ENCODE measurements at places on chromosomes 11 and 22.

DNA sequence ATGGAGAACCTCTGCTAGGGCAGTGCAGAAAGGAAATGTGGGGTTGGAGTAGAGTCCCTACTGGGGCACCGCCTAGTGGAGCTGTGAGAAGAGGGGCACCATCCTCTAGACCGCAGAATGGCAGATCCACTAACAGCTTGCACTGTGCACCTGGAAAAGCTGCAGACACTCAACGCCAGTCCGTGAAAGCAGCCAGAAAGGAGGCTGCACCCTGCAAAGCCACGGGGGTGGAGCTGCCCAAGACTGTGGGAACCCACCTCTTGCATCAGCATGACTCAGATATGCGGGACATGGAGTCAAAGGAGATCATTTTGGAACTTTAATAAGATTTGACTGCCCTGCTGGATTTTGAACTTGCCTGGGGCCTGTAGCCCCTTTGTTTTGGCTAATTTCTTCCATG lies 8.7 kb downstream of the TSKU start:
- peak; percentile 82 for DNase-seq

- peak; percentile 25 for DNase-seq
Observed at GRCh38 chr11:68977781-68978625, 2.8 kb downstream of the MRGPRD start.

DNA sequence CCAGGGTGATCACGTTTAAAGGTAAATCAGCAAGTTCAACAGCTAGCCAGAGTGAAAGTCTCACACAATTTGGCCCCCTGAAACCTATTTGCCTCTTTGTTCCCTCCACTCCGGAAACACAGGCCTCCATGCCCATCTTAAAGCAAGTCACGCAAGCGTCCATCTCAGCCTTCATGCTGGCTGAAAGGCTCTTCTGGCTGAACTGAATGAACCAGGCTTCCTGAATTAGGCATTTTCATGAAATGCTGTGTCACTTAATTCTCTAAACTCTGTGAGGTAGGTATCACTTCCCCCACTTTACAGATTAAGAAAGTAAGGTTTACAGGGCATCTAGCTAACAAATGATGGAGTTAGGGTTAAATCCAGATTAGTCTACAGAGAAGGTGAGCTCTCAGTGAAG lies 1.4 kb downstream of the SLC25A17 start:
- DNase-seq = no peak

GRCh38 chr11:126163074-126163700 lies 48.3 kb downstream of the RPUSD4 start:
- no peak for DNase-seq

- DNase-seq = no peak
Observed at GRCh38 chr11:110022548-110022947, 70.6 kb upstream of the ZC3H12C start.

GRCh38 chr11:61776561-61777075 lies 15.8 kb downstream of the TMEM258 start:
- no peak for DNase-seq

GRCh38 chr22:44245438-44245837 lies 64.7 kb downstream of the PARVG start:
- DNase-seq = peak; percentile 60

DNA sequence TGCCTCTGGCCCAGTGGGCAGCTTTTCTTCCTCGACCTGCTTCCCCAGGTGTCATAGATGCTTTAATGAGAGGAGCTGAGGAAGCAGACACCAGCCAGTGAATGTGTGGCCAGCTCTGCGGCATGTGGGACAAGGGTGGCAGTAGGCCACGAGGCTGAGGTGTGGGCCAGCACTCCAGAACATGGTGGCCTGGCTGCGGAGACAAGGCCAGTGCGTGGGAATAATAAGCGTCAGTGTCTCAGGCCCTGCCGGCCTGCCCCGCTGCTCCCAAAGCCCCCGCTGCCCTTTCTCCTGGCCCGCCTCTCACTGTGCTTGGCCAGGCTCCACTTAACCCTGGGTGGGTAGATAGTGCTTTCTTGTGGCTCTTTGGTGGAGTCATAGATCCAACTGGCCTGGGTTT lies 2.1 kb downstream of the MAPK8IP1 start:
- no peak for DNase-seq

- no peak for DNase-seq
Observed at GRCh38 chr11:110786226-110786902, 74.1 kb upstream of the ARHGAP20 start.

- no peak for DNase-seq
Observed at GRCh38 chr22:32606181-32606580, 131.6 kb downstream of the FBXO7 start.

- no peak for DNase-seq
Observed at GRCh38 chr11:110428040-110428439, 1.7 kb upstream of the FDX1 start.

DNA sequence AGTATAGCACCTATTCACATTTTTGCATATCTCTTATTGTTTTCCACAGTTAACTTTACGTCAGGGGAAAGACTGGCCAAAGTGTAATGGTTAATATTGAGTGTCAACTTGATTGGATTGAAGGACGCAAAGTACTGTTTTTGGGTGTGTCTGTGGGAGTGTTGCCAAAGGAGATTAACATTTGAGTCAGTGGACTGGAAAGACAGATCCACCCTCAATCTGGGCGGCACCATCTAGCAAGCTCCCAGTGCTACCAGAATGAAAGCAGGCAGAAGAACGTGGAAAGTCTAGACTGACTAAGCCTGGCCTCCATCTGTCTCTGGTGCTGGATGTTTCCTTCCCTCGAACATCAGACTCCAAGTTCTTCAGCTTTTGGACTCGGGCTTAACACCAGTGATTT lies 1900.7 kb upstream of the RAG2 start:
- DNase-seq = no peak

DNA sequence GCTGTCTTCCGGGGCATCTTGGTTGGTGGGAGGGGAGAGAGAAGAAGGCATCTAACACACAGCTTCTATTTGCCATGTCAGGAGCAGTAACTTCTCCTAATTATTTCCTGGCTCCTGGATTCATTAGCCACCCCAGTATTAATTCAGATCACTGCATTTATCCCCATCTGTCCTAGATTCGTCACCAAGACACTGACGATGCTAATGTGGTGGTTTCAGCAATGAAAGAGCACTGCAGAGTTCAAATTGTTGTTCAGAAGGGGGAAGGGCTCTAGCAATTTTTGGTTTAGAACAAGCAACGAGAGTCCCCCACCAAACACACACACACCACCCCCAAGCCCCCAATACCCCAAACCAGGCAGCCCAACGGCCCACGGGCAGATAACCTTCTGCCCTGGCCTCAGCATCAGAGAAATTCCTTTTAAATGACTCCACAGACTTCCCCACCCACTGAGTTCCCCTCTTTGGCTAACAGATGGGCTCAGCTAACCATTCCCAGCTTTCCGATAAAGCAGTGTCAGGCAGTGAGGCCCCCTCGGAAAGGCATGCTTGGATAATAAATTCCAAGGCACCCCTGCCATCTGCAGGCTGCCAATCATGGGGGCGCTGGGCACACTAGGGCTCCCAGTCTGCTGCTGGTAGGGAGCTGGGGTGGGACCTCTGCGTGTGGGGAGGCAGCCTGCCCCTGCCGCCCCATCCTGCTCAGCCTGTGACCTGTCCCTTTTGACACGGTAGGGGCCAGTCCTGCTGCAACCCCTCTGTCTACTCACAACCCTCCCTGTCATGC lies 453.5 kb downstream of the MIAT start:
- no peak for DNase-seq

DNA sequence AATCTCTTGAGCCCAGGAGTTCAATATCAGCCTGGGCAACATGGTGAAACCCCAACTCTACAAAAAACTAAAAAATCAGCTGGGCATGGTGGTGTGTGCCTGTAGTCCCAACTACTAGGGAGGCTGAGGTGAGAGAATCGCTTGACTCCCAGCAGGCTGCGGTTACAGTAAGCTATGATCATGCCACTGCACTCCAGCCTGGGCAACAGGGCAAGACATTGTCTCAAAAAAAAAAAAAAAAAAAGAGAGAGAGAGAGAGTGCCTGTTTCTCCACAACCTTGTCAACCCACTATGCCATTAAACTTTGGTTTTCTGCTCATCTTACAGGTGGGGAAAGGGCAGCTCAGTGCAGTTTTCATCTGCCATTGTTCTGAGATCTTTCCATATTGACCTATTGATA lies 5.1 kb downstream of the FOLR3 start:
- DNase-seq = no peak

- peak; percentile 86 for DNase-seq
Observed at GRCh38 chr22:20437613-20438426, at the start of gene SCARF2. Gene SCARF2 (minus strand): TSS chr22:20437825. CDS start chr22:20437754, 71 bp downstream.

GRCh38 chr11:8095806-8096522 lies 15.0 kb downstream of the TUB start:
- no peak for DNase-seq

DNA sequence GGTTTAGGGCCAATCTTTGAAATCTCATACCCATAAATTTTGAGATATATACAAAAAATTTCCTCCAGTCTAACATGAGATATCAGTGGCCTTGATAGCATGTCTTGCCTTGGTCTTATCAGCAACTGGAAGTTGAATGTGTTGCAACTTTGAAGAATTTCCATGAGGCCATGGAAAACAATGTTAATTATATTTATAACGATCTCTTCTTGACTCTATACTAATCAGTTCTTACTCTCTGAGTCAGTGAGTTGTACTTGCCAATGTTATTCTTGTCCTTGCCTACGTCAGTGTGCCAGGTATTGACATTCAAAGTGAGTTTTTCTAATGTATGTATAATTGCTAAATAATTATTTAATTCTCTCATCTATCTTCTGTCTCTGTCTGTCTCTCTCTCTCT lies 535.1 kb downstream of the KCNA4 start:
- DNase-seq = no peak

GRCh38 chr11:117600234-117600783 lies 196.7 kb downstream of the DSCAML1 start:
- no peak for DNase-seq

DNA sequence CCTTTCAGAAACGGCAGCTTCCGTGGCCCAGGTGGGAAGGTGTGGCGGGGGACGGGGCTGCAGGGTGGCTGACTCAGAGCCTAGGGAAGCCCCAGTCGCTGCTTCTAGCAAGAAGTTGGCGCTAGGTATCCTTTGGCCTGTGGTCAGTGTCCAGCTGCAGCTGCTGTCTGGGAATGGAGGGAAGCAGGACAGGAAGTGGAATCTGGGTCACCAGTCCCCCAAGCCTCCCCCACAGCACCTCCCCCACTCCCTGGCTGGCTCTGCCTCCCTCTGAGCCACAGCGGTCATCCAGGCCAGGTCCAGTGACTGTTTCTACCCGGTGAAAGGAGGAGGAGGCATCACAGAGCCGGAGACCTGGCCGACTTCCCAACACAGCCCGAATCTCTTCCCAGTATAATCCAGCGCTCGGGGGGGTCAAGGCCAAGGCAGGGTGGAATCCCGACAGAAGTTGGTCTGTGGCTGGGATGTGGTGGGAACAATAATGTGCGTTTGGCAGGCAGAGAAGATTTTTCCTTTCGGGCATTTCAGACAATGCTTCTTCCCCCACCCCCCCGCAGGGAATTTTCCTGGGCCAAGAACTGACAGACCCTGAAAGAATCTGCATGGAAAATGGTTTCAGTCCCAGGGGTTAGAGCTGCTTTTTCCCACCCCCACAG lies 45.1 kb downstream of the C11orf96 start:
- peak; percentile 98 for DNase-seq

- DNase-seq = peak; percentile 82
Observed at GRCh38 chr11:19903620-19904069, 191.0 kb downstream of the NAV2 start.

All from posterior vena cava (tissue), 2 donors.